ENCODE measurements at places on chromosomes 1 and 21.

DNA sequence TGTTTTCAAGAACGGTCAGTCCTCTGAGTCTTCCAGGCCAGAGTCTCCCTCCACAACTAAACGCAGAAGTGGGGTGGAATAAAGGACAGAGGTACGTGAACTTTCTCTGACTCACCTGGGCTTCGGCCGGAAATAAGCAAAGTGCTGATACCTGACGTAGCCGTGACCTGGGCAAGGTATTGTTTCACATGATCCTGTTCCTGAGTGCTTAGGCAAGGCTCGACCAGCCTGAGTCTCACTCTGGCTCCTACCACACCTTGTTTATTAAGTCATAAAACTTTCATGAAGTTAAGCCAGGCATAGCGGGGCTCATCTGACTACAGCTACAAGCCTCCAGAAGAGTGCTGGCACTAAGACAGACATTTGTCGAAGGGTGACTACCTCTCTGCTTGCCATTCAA is 327.5 kb downstream of the SETD4 start:
- DNase-seq: no peak

DNA sequence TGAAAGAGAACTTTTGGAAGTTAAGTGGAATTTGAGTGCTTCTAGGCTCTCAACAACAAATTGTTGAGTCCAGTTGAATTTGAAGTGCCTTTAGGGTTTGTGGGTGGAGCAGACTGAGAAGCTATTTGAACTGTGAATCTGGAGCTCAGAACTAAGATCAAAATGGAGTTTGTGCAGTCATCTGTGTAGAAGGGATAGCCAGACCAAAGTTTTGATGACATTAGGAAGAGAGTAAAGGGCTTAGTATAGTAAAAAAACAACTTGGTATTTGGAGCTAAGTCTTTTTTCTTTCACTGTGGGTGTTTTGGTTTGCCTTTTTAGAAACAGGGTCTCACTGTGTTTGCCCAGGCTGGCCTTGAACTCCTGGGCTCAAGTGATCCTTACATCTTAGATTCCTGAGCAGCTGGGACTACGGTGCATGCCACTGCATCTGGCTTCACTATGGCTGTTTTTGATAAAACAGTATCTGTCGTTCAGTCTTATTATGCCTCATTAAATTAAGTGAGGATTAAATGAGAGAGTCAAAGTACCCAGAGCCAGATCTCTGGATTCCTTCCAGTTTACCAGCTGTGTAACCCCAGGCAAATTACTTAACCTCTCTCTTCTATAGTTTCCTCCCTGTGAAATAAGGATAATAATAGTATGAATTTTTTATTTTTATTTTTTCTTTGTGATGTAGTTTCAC is 20.0 kb downstream of the HDAC1 start:
- DNase-seq: no peak

DNA sequence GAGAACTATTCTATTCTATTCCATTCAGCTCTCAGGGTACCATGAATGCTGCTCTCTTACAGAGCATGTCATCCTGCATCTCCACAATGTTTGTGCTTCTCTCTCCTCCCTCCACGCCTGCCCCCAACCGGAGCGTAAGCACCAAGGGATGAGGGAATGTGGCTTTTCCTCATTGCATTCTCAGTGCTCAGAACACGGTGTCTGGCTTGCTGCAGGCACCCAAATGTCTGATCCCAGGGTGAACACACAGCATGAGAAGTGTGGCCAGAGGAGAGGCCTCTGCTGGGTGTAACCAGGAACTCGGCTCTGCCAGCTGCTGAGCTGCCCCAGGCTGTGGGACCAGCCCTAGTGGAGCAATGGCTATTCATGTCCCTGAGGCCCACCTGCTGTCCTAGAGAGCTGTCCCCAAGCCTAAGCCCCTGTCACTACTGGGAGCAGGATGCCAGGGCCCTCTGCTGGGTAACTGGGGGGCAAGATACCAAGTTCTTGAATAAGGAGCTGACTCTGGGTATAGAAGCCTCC is 38.3 kb downstream of the OLFML2B start:
- no peak for DNase-seq

GRCh38 chr1:247111700-247112478 is 7.7 kb upstream of the ZNF669 start:
- no peak for DNase-seq

- DNase-seq: no peak
These were observed 18.0 kb downstream of the NLRP3 start for GRCh38 chr1:247434005-247434404.

DNA sequence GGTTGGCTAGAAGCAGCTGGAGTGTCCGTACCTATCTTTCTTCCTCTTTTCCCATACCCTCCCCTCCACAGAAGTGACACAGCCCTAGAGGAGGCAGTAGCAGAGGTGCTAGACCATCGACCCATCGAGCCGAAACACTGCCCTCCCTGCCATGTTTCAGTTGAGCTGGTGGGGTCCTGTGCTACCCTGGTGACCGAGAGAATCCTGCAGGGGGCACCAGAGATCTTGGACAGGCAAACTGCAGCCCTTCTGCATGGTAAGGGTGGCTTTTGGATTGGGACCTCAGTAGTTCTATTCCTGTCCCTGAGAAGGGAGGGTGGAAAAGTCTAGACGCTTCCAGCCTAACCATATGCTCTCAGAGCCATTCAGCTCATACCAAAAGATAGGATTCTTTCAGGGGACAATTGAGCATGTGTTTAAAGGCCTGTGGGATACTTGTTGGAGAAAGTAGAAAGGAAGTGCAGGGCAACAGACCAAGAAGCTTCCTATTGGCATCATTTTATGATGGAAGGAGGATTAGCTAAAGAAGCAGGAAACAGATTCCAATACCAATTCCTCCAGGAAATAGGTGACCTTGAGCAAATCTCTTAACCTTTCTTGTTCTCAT is 11.7 kb upstream of the BNIPL start:
- peak; percentile 92 for DNase-seq

DNA sequence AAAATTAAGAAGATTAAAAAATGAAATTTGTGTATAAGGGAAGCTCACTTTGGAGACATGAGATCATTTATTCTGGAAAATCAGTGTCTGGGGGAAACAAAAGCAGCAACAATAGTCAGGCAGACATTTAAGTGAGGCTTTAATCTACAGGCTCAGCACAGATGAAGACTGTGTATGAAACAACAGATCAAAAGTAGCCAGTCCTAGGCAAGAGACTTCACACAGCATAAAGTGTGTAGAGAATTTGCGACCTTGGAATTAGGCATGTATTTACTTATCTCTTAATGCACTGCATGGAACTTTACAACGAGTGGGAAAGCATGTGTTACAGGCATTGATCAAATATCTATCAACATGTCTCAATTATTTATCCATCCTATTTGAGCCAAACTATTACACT is 1099.9 kb downstream of the PLA2G4A start:
- no peak for DNase-seq

DNA sequence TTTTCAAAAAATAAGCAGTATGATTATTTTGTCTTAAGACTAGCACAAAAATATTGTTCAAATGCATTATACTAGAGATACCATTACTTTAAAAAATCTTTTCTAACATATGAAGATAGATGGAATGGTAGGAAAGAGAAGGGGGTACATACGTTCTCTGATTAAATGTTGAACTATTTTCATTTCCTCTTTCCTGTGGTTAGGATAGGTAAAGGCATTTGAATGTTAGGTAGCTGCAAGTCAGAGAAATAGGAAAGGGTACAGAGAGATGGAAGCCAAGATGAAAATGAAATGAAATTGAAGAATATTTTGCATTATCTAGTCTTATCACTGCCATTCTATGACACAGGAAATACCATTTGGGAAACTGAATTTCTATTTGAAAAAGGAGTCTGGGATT is 28.3 kb downstream of the TLCD4 start:
- DNase-seq: no peak

DNA sequence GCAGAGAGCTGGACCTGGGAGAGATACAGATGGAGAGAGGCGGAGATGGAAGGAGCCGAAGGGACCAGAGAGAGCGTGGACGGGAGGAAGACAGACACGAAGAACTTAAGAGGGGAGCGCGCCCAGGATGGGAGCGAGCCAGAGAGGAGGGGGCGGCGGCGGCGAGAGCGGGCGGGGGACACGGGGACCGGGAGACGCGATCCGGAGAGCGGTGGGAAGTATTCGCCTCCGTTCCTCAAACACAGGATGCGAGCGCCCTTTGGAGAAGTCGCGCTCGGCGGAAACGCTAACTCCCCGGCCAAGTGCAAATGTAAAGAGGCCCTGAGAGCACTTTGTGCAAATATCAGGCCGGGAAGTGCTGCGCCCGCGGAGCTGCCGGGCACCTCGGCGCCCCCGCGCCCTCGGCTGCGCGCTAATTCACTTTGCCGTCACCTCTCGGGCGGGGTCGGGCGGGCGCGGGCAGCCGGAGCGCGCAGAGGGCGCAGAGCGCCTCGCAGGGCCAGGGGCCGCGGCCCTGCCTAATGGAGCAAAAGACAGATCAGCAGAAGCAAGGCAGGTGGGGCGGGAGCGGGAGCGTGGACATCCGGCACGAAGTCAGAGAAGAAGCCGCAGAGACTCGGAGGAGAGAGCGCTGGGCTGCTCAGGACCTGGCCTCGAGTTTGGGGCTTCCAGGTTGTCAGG is 281.2 kb downstream of the RRAGC start:
- no peak for DNase-seq

GRCh38 chr1:20480243-20480944 is 5.6 kb downstream of the CAMK2N1 start:
- DNase-seq: no peak

DNA sequence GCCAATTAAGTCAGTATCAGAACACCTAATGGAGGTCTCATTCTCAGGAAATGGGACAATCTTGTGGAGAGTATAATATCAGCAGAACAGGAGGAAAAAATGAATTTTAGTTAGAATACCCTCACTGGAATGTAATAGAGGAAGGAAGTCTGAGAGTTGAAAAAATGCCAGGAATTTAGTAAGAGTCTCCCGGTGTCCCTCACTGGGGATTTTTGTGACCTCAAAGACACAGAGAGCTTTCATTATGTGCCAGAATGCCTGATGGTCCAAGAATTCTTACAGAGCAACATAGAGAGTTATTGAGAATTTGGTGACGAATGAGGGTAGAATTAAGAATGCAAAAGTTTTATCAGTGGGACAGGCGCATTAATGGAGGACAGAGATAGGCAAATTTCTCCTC is 443.5 kb upstream of the B3GALT2 start:
- no peak for DNase-seq

DNA sequence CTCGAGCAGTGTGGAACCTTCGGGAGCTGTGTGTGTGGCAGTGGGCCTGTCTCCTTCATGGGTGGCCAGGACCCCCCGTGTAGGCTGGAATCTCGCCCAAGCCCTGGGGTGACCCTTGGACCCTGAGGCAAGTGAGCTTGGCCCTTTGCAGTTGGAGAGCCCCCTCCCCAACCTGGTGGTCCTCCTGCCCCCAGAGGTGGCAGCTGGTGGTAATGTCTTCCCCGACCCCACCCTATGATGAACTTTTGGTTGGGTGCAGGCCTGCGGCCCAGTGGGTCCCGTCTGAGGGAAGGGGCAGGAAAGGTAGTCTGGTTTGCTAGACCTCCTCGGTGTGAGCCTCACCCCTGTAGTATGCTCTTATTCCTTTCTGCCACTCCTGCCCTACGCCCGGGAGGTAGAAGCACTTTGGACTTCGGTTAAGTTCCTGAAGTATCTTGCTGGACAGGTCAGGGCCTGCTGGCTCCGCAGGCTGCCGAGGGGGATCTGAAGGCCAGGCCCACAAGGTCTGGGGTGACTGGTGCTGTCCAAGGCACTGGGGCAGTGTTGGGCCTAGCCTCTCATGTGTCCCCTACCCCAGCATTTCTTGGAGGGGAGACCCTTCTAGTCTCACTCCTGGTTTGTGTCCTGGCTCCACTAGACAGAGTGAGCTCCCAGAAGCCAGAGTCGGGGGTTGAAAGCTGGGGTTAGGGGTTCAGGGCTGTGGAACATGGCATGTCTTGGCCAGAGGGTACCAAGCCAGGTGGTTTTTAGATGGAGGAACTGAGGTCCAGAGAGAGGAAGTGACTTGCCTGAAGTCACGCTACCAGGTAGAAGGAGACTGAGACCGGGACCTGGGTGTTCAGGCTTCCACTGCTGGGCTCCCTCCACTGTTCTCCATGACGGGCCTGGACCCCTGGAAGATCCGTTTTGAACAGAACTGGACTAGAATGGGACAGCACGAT is 1.8 kb downstream of the ZNF362 start:
- DNase-seq: no peak

DNA sequence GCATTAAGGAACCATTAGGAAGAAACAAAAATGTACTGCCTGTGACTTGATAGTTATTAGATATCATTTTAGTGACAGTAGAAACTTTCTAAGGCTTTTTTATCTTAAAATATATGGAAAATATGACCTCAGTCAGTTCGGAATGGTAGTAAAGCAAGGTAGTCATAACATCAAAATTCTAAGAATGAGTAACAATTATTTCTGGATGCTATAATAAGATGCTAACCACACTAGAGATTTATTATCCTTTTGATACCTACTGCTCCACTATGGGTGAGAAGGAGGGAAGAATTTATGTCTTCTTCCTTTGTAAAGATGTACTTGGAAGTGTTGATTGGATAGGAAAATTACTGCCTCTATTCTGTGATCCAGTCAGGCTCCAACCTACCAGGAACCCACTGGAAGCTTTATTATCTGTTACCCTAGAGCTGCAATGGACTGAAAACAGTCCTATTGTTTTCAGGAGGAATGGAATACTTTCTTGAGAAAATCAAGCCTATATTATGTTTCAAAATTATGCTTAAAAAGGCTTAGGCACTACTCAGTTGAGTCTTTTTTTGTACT is 8.8 kb downstream of the FMN2 start:
- no peak for DNase-seq

- no peak for DNase-seq
These were observed 47.8 kb upstream of the LAMC2 start for GRCh38 chr1:183138301-183138700.

DNA sequence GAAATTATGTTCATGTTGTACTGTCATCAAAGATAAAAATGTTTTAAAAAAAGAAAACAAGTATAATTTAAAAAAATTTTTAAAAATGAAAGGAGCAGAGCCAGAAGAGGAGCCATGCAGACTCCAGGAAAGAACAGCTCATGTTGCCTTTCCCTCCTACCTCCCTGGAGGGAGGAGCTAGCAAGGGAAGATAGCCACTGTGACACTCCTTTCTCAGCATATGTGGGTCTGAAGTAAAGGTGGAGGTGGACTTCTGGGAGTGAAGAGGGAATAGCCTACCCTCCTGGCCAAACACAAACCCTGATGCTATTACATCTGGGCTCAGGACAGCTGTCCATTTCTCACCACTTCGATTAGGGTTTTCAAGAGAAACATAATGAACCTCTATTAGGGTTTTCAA is 54.2 kb downstream of the SLC2A1 start:
- no peak for DNase-seq

- no peak for DNase-seq
These were observed 179.4 kb downstream of the FMN2 start for GRCh38 chr1:240271081-240271480.

GRCh38 chr1:234325878-234326496 is 47.3 kb upstream of the COA6 start:
- DNase-seq: no peak

- DNase-seq: no peak
These were observed 133.8 kb upstream of the ZBTB40 start for GRCh38 chr1:22317920-22318243.

- no peak for DNase-seq
These were observed 45.3 kb upstream of the ITPKB start for GRCh38 chr1:226784081-226785049.

Data from ascending aorta (tissue), 2 donors.